GM23248 (cell line): ENCODE measurements at places on chromosomes 1 and 21. TPM values are rescaled to one million over a fixed set of nuclear protein-coding genes. Genes with fewer than 3 reads are reported as not detected.

- H3K36me3 ChIP-seq = peaks cover 30% of the 10 kb centered on the region
- no peaks in the 10 kb centered on the region for H3K27me3 ChIP-seq
- no peak overlapping the region for H3K27ac ChIP-seq
- no peak for DNase-seq
- no peak overlapping the region for H3K4me3 ChIP-seq
Observed at GRCh38 chr1:21241771-21242581, 48.3 kb downstream of the ECE1 start.

DNA sequence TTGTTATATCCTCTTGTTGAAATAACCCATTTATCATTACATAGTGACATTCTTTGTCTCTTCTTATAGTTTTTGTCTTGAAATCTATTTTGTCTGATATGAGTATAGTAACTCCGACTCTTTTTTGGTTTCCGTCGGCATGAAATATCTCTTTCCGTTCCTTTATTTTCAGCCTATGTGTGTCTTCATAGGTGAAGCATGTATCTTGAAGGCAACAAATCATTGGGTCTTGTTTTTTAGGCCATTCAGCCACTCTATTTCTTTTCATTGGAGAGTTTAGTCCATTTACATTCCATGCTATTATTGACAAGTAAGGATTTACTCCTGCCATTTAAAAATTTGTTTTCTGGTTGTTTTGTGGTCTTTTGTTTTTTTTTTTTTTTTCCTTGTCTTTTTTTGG lies 441.9 kb upstream of the KAZN start:
- no peak overlapping the region for H3K27ac ChIP-seq
- H3K4me1 ChIP-seq = no peaks in the 10 kb centered on the region
- no peak for DNase-seq
- H3K4me3 ChIP-seq = no peak overlapping the region
- H3K36me3 ChIP-seq = no peaks in the 10 kb centered on the region
- no peaks in the 10 kb centered on the region for H3K27me3 ChIP-seq

- H3K36me3 ChIP-seq = no peaks in the 10 kb centered on the region
- H3K4me3 ChIP-seq = no peak overlapping the region
- peak; percentile 25 for DNase-seq
- H3K4me1 ChIP-seq = no peaks in the 10 kb centered on the region
Observed at GRCh38 chr1:69121723-69122122, 446.0 kb upstream of the LRRC7 start.

- no peak overlapping the region for H3K4me3 ChIP-seq
- DNase-seq = no peak
- H3K36me3 ChIP-seq = no peaks in the 10 kb centered on the region
- no peak overlapping the region for H3K27ac ChIP-seq
Observed at GRCh38 chr1:56202186-56202585, 377.2 kb downstream of the PLPP3 start.

- no peaks in the 10 kb centered on the region for H3K4me1 ChIP-seq
- H3K27me3 ChIP-seq = no peaks in the 10 kb centered on the region
- no peak overlapping the region for H3K4me3 ChIP-seq
- DNase-seq = no peak
Observed at GRCh38 chr1:186424539-186424938, 36.4 kb downstream of the PDC start.

GRCh38 chr1:98865796-98866195 lies 138.9 kb downstream of the PLPPR5 start:
- DNase-seq = no peak
- no peaks in the 10 kb centered on the region for H3K27me3 ChIP-seq
- H3K36me3 ChIP-seq = no peaks in the 10 kb centered on the region
- no peaks in the 10 kb centered on the region for H3K4me1 ChIP-seq
- H3K27ac ChIP-seq = no peak overlapping the region
- H3K4me3 ChIP-seq = no peak overlapping the region

GRCh38 chr1:200731654-200732332 lies 6.9 kb upstream of the CAMSAP2 start:
- H3K36me3 ChIP-seq = no peaks in the 10 kb centered on the region
- peaks cover 10% of the 10 kb centered on the region for H3K4me1 ChIP-seq
- no peak for DNase-seq
- no peak overlapping the region for H3K27ac ChIP-seq

- no peak overlapping the region for H3K4me3 ChIP-seq
- DNase-seq = peak; percentile 58
- peak overlapping the region; percentile 58 for H3K27ac ChIP-seq
- peaks cover 19% of the 10 kb centered on the region; the same call in 1 of the 2 replicates for H3K36me3 ChIP-seq
- H3K4me1 ChIP-seq = peaks cover 13% of the 10 kb centered on the region
Observed at GRCh38 chr1:222582099-222582774, 7.5 kb downstream of the TAF1A start.

Gene FAM131C
- total RNA-seq = 0.51 and 0.97 TPM in 2 replicates

- H3K27ac ChIP-seq = no peak overlapping the region
- no peaks in the 10 kb centered on the region for H3K36me3 ChIP-seq
- H3K4me1 ChIP-seq = no peaks in the 10 kb centered on the region
Observed at GRCh38 chr1:220785166-220786056, 1.3 kb upstream of the MTARC1 start.

Gene HSD3B1
- total RNA-seq = not detected in 2 replicates

DNA sequence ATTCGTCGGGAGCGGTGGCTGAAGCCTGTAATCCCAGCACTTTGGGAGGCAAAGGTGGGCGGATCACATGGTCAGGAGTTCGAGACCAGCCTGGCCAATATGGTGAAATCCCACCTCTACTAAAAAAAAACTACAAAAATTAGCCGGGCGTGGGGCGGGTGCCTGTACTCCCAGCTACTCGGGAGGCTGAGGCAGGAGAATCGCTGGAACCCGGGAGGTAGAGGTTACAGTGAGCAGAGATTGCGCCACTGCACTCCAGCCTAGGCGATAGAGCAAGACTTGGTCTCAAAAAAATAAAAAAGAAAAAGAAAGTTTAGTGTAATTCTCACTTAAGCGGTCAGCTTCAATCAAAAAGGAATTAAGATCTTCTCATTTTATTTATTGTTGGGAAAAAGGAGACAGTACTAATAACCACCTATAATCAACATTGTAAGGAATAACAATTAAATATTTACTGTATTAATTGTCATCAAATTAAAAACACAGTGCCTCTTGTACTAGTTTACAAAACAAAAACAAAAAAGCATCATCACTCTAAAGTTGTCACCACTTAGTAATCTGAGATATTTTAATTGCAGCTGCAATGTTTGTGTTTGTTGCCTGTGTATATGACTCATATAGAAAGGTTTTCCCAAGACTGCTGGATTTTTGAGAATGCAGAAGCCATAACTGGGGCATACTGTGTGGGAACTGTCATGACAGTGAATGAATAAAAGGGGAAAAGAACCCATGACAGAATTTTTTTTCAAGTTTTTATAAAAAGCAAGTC lies 3.7 kb downstream of the FBXO42 start:
- peak; percentile 89 for DNase-seq
- H3K4me3 ChIP-seq = no peak overlapping the region
- no peaks in the 10 kb centered on the region for H3K36me3 ChIP-seq
- H3K4me1 ChIP-seq = peaks cover 33% of the 10 kb centered on the region

DNA sequence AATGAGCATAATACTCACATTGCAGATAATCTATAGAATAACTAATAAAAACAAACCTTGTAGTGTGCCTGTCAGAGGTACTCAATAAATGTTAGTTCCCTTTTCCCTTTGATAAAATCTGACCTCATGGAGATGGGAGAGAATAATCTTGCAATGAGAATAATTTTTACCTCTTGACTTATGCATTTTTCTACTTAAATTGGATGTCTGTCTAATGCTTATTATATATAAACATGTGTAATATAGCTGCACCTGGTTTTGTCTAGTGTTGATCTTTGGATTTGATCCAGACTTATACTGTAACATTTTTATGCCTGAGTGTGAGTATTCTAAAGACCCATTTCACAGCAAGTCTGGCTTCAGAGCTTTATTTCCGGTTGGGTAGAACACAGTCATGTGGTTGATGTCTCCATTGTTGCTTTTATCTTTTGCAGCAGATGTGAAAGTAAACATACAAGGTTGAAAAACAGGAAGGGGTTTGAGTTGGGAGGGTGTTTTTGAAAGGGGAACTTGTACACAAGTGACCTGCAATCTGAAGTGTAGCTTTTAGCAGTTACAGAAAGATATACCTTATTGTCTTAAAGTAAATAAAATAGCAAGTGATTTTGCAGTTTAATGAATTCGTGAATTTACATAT lies 12.4 kb downstream of the EPB41 start:
- no peaks in the 10 kb centered on the region for H3K27me3 ChIP-seq
- H3K4me1 ChIP-seq = peaks cover 12% of the 10 kb centered on the region
- H3K4me3 ChIP-seq = no peak overlapping the region
- no peaks in the 10 kb centered on the region for H3K36me3 ChIP-seq
- DNase-seq = no peak

DNA sequence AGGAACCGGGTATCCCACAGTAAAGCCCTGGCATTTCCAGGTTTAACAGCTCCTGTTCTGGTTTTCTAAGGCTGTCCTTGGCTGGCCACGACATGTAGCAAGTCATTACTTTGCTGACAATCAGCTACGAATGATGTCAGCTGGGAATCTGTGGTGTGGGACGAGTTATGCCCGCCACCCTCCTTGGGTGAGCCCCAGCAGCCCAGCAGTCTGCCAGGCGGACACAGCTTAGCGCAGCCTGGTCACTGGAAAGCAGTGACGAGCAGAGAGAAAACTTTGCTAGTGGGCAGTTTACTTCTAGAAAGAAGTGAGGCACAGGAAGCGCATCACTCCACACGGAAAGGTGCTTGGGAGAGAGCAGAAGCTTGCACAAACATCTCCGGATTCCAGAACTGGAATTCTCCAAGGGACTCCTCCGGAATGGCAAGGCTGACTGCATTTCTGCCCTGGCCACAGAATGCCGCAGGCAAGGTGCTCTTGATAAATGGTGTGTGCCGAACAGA lies 15.5 kb upstream of the ZNF436 start:
- H3K27ac ChIP-seq = peak overlapping the region; percentile 61
- peaks cover 15% of the 10 kb centered on the region for H3K4me1 ChIP-seq
- no peaks in the 10 kb centered on the region for H3K36me3 ChIP-seq
- H3K27me3 ChIP-seq = no peaks in the 10 kb centered on the region
- DNase-seq = peak; percentile 57

Gene GNG12
- total RNA-seq = 309 and 315 TPM in 2 replicates

Gene ORC1
- 1.9 and 3.4 TPM in 2 replicates for total RNA-seq

- peaks cover 38% of the 10 kb centered on the region for H3K4me1 ChIP-seq
- H3K4me3 ChIP-seq = no peak overlapping the region
- H3K36me3 ChIP-seq = no peaks in the 10 kb centered on the region
- DNase-seq = no peak
- no peaks in the 10 kb centered on the region for H3K27me3 ChIP-seq
Observed at GRCh38 chr1:65512383-65512782, 91.9 kb downstream of the LEPR start.

Gene CSMD2
- total RNA-seq = 7.1 and 10.4 TPM in 2 replicates

Gene IER5
- 33.6 and 38.5 TPM in 2 replicates for total RNA-seq

DNA sequence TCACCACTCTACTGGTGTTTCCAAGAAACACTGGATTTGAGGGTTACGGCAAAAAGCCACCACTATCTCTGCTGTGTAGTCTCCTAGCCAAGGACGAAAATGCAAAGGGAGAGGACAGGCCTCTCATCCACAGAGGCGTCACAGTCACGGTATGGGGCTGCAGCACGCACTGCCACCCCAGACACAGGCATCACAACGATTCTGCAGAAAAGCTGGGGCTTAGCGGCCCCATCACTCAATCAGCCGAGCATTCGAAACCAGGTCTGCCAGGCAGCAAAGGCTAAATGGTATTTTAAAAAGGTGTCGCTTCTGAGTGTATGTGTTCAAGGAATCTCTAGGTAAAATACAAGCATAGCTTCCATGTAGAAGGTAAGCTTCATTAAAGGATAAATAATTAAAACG lies 1.4 kb downstream of the RIPK4 start:
- DNase-seq = no peak
- no peaks in the 10 kb centered on the region for H3K36me3 ChIP-seq
- H3K4me3 ChIP-seq = no peak overlapping the region
- H3K27ac ChIP-seq = no peak overlapping the region

Gene IGSF21
- not detected in 2 replicates for total RNA-seq

DNA sequence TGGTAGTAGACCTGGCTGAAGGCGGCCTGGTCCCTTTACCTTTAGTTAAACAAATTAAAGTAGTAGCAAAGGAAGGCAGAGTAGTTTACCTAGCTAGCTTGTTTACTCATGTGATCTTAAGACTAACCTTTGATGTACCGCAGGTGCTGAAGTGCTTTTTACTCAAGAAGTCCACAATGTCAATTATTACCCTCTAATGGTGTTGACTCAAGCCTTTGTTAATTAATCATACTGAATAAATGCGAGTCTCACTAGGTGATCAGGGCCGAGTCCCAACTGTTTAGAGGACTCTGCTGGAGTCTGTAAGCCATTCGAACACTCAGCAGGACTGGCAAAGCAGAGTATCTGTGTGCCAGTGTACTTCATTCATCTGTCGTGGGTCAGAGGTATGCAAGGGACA lies 381.1 kb upstream of the NCAM2 start:
- H3K4me3 ChIP-seq = no peak overlapping the region
- no peaks in the 10 kb centered on the region for H3K4me1 ChIP-seq
- H3K27ac ChIP-seq = no peak overlapping the region
- no peak for DNase-seq

Gene GPR52
- not detected in 2 replicates for total RNA-seq

- no peaks in the 10 kb centered on the region for H3K4me1 ChIP-seq
- no peak overlapping the region for H3K27ac ChIP-seq
Observed at GRCh38 chr1:30272277-30273020, 450.9 kb downstream of the MATN1 start.

DNA sequence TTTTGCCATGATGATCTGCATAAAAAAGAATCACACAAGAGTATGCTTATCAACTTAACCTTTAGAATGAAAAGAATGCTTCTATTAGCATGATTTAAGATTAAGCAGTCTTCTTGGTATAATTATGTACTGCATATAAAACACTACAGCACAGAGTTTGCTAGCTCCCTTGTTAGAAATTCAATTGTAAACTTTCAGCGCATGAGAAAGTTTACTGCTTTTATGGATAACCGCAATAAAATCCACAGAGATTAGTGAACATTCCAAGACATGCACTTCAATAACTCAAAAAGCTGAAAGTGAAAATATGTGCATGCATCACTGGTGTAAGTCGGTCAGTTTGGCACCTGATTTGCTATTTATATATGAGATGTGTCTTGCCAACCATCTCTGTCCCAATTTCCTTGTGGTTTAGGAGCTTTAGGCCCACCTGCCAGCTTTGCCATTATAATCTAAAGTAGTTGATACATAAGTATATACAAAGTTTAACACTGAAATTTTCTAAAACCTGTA lies 16.9 kb downstream of the CCT8 start:
- peak; percentile 19 for DNase-seq
- H3K27ac ChIP-seq = no peak overlapping the region
- no peaks in the 10 kb centered on the region for H3K4me1 ChIP-seq
- peaks cover 63% of the 10 kb centered on the region for H3K36me3 ChIP-seq
- no peaks in the 10 kb centered on the region for H3K27me3 ChIP-seq
